CD4-positive, alpha-beta T cell treated with Interleukin-6 for 4 hours (primary cell): ENCODE measurements at places on chromosomes 12 and 14.

DNA sequence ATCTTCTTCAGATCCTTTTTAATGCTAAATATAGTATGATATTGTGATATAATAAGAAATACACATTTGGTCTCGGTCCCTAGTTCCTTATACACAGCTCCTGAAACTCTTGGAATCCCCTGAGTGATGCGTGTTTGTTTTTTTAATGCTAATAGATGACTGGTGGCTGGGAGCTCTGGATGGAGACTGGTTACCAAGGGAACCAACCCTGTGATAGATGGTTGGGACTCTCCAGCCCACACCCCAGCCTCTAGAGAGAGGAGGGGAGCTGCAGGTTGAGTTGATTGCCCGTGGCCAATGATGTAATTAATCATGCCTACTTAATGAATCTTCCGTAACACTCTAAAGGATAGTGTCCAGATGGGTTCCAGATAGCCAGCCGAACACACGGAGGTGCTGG, 140.6 kb downstream of the FBXL14 start:
- no peak for DNase-seq

- no peak for DNase-seq
Measured at GRCh38 chr14:105350450-105351244, 36.1 kb downstream of the PACS2 start.

DNA sequence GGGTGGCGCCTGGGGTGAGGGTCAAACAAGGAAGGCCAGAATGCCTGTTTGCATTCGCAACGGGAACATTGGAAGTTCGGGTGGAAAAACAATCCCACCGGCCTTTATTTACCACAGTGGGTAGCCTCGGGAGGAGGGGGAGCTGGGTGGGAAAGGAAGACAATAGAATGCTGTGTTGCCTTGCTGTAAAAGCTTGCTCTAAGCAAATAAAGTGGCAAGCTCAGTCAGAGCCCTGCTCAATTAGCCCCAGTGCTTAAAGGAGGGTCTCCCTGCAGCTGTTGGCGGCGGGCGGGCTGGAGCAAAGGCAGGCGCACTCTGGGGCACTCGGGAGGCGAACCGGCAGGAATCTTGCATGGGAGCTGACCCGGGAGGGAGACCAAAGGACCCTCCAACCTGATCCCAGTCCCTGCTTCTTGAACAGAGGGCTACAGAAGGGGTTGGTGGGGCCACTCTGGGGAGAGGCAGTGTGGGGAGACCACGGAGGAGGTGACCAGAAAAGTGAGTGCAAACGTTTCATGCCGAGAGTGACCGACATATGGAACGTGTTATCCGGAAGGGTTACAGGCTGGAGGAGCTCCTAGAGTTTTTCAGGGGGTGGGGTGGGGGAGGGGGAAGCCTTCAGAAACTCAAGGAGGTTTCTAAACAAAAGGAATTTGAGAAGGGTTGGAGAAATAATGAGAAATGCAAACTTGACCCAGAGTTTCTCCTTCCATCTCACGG, 48.5 kb downstream of the NTF3 start:
- DNase-seq = no peak

- no peak for DNase-seq
Measured at GRCh38 chr12:51890511-51891171, 2.7 kb downstream of the ANKRD33 start.

- no peak for DNase-seq
Measured at GRCh38 chr12:26029736-26030022, 71.2 kb downstream of the RASSF8 start.
